ENCODE measurements at places on chromosomes 1 and 21.
A peak's percentile ranks its signal among the peaks of the same experiment; 100 is the strongest.

- DNase-seq = no peak
These were observed 2.3 kb downstream of the VASH2 start for GRCh38 chr1:212952641-212952976.

DNA sequence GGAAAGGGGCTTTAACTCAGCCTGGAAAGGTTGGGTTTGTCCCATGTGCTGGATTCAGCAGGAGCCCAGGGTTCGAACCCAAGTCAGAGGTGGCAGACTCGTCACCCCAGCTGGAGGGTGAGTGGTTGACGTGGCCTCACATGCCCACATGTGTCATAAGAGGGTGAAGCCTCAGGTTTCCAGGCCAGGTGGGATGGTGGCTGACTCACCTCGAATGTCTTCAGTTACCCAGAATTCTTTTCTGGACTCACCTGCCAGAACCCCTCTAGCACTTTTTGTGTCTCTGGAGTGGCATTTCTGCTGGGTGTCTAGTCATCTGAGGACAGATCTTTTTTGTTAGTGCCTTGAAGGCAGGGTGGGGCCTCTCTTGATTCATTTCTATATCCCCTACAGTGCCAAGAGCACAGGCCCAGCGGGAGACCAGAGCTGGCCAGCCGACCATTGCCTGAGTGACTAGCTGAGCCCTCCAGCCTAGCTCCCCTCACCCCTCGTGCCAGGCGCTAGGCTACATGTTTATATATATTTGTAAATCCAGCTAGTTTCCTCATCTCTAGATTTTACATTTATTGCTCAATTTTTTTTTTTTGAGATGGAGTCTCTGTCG is 28.1 kb downstream of the IL6R start:
- DNase-seq = no peak

GRCh38 chr21:39796466-39796865 is 51.5 kb downstream of the IGSF5 start:
- DNase-seq = no peak

DNA sequence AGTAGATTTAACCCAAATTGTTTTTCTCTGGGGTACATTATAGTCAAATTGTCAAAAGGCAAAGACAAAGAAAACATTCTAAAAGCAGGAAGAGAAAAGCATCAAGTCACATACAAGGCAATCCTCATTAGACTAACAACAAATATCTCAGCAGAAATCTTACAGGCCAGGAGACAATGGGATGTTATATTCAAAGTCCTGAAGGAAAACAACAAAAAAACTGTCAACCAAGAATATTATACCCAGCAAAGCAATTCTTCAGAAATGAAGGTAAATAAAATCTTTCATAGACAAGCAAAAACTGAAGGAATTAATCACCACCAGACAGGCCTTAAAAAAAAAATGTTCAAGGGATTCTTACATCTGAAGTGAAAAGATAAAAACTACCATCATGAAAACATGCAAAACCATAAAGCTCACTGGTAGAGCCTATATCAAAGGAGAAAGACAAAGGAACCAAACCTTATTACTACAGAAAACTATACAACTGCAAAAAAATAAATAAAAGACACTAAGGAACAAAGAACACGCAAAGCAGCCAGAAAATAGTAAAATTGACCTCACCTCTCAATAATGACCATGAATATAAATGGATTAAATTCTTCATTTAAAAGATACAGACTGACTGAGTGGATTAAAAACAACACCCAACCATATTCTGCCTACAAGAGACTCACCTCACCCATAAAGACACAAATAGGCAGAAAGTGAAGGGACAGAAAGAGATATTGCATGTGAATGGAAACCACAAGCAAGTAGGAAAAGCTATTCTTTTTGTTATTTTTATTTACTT is 113.8 kb upstream of the ZC3H11B start:
- no peak for DNase-seq

GRCh38 chr1:203080456-203080855 is 5.4 kb downstream of the MYOG start:
- DNase-seq = no peak

GRCh38 chr21:14751011-14751410 is 204.9 kb upstream of the SAMSN1 start:
- no peak for DNase-seq

- DNase-seq = no peak
These were observed 60.4 kb upstream of the BACH1 start for GRCh38 chr21:29238053-29238966.

DNA sequence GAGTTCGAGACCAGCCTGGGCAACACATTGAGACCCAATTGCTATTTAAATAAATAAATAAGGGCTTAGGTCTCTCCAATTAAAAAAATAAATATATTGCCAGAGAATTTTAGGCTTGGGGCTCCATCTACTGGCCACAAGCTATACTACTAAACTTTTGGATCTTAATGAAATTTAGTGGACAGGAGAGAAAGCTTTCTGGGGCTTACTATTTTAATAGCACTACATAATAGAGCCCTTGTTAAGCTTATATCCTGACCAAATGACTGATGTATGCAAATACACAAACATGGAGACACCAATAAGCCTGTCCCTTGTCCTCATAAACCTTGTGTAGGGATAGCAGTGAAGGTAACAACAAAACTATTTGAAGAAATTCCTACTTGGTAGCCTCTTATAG is 18.4 kb downstream of the CCT3 start:
- DNase-seq = peak; percentile 51

DNA sequence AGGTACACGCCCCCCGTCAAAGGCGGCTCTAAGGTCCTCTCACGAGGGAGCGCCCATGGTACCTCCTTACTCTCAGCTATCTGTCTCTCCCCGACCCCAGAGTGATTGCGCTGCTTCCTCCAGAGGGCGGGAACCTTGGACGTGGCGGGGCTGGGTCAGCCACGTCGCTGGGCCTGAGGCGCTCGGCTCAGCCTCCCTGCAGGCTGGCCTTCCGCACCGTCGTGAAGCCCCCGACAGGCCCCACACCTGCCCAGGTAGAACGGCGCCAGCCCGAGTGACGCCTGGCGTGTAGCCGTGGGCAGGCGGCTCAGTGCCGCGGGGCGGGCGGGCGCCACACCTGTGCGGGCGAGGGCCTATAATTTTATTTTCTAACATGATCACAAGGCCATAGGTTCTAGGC is 122.2 kb upstream of the BEND5 start:
- no peak for DNase-seq

GRCh38 chr1:213605732-213606131 is 382.0 kb upstream of the PROX1 start:
- DNase-seq = no peak

- no peak for DNase-seq
These were observed 258.5 kb upstream of the ADGRL2 start for GRCh38 chr1:81542196-81542595.

DNA sequence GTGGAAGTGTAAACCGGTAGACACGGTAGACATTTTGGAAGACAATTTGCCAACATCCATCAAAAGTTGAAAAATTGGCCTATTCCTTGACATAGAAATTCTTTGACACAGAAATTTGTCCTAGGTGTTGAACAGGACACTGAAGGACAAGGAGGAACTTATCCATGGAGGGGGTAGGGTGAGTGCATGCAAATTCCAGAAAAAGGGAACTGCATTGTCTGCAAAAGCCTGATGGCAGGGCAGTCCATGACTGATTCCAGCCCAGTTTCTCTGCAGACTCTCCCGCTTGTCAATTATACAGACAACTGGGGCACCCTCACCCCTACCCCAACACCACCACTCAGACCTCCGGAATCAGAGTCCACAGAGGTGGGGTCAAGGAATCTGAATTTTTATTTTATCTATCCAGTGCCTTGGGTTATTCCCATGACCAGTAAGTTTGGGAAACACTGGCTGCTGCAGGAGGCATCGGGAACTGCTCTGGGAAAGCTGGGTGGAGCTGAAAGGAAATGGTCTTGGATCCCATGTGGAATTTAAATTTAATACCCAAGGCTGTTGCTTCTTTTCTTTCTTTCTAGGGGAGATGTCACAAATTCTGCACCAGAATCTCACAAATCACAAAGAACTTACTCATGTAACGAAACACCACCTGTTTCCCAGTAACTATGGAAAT is 103.3 kb upstream of the SLC45A1 start:
- no peak for DNase-seq

DNA sequence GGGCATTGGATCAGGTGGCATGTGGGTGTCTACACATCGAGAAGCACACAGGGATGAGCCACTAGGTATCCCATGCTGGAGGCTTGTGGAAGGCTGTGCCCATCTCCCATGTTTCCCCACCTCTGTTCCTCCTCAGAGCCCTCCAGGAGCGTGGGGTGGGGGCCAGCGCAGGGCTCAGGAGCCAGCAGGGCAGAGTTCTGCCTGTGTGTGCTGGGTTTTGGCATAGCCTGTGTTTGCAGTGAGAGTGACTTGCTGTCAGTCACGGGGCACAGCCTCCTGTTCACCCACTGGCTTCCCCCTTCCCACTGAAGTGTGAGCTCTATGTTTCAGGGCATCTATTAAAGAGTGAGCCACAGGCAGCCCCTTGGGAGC is 10.4 kb downstream of the IBA57 start:
- DNase-seq = no peak

- DNase-seq = no peak
These were observed 33.9 kb upstream of the PTPRC start for GRCh38 chr1:198604975-198605374.

- DNase-seq = peak; percentile 28
These were observed 2.6 kb downstream of the CAPN8 start for GRCh38 chr1:223662943-223663342.

DNA sequence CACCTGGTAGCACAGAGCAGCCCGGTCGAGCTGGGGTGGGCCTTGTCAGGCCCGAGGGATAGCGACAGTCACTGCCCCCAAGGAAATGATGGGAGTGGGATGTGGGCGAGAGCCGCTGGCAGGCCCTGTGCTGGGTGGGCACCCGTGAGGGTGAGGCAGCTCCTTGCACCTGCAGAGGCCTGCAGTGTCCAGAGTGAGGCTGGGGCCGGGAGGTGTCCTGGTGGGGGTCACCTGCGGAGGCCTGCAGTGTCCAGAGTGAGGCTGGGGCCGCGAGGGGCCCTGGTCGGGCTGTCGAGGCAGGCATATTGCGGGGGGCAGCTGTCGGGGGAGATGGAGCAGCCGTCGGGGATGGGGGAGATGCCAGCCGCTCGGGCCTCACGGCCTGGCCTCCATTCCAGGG is 49.5 kb downstream of the SLC19A1 start:
- no peak for DNase-seq

DNA sequence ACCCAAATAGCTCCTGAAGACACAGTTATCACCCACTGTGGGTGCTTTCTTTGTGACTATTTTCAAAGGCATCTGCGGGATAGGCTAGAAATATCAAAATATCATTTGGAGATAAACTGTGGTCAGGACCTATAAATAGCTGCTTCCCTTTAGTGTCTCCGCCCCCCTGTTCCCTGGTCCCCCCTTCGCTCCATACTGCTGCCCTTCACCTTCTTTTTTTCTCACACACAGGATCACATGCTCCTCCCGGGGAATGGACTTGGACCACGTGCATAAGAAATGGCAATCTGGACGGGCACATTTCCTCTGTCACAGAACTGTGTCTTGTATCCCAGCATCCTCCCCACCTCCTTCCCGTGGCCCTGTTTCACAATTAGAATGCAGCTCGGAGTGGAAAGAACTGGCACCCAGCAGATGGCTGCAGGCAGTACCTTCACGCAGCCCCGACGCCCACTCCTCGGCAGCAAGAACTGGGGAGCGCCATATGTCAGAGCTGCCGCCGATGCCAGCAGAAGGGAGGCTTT is 68.8 kb upstream of the SSX2IP start:
- DNase-seq = peak; percentile 14

Data from Kasumi-1 (cell line).